Kasumi-1 (cell line): ENCODE measurements at places on chromosomes 1 and 21.

- no peak for DNase-seq
Observed at GRCh38 chr1:54391450-54392209, 14.6 kb downstream of the SSBP3 start.

GRCh38 chr1:201578008-201578888 is 39.3 kb downstream of the NAV1 start:
- DNase-seq, result no peak

GRCh38 chr1:180031664-180032063 is 77.1 kb downstream of the CEP350 start:
- no peak for DNase-seq

DNA sequence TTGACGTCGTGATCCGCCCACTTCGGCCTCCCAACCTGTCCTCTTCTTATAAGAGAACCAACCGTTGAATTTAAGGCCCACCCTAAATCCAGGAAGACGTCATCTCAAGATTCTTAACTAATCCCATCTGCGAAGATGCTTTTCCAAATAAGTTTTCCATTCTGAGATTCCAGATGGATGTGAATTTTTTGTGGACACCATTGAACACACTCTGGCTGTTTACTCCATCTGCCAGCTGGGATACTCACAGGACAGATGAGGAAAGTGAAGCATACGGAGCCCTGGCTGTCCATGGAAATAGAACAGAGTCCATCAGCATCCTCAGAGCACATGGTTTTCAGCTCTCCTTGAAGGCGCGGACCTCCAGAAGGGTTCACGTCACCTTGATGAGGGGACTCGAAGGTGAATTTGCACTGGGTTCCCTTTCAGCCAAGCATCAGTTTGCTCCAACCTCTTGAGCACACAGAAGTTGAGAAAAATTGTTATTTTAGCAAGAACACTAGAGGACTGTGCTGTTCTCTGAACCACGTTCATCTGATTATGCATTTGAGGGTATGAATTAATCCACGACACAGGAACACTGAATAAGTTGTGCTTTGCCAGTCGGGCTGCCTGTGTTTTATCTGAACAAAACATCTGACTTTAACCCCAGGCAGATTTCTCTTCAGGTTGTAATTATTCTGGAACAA is 68.6 kb downstream of the KAZN start:
- DNase-seq, result no peak

- peak; percentile 14 for DNase-seq
Observed at GRCh38 chr1:9004031-9004699, 22.1 kb downstream of the SLC2A7 start.

- no peak for DNase-seq
Observed at GRCh38 chr1:104387716-104388508, 638.2 kb downstream of the AMY1C start.

- DNase-seq, result no peak
Observed at GRCh38 chr1:15391366-15391765, 18.3 kb upstream of the EFHD2 start.

DNA sequence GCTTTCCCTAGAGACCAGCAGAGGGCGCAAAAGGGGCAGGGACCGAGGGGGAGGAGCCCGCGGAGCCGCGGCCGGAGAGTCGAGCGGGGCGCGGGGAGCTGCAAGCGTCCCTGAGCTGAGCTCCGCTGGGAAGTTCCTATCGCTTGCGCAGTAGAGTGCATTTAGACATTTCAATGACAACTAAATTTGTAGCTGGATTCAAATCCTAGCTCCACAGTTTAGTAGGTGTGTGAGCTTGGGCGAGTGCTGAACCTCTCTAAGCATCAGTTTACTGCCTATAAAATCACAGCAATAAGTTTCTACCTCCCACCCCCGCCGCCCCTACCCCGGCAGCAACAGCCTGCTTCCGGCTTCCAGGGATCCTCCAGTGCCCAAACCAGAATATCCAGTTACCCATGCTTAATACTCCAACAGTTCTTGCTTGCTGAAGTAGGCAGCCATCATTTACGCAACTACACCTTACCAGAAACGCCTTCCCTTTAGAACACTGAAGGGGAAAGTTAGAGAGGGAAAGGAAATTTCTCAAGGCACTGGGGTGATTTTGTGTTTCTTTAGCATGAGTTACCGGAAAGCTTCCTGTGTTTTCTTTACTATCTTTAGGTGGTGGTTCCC is 9.1 kb downstream of the TLR5 start:
- peak; percentile 75 for DNase-seq

- no peak for DNase-seq
Observed at GRCh38 chr1:15225461-15225860, 21.6 kb upstream of the FHAD1 start.

DNA sequence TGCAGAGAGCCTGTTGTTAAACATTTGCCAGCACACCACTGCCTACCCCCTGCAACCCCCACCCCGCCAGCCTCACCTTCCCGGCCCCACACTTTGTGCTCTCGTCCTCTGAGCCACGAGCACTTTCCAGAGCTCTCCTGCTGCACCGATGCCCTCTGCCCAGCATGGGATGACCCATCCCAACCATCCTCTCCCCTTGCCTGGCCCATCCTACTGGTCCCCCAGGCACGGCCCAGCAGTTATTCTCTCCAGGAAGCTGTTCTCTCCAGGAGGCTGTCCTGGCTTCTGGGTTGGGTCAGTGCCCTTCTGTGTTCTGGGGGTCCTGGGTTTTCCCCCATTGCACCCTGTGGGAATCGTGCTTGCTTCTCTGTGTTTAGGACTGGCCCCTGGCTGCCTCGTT is 60.1 kb upstream of the ABCG1 start:
- no peak for DNase-seq

DNA sequence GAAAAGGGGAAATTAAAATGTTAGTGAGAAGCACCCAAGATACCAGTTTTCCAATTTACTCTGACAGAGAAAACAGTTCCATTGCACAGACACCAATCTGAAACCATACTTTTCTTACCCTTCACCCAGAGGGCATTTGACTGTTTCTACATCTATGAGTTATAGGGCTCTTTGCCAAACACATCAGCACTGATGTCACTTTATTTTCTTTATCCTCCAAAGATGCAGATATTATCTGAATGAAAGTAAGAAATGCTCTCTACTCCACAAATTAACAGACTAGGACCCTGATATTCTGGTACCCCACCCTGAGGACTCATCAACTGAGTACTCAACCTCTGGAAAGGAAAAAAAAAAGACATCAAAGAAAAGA is 24.2 kb upstream of the PEX19 start:
- no peak for DNase-seq

GRCh38 chr1:111716333-111716732 is 22.9 kb downstream of the INKA2 start:
- no peak for DNase-seq

DNA sequence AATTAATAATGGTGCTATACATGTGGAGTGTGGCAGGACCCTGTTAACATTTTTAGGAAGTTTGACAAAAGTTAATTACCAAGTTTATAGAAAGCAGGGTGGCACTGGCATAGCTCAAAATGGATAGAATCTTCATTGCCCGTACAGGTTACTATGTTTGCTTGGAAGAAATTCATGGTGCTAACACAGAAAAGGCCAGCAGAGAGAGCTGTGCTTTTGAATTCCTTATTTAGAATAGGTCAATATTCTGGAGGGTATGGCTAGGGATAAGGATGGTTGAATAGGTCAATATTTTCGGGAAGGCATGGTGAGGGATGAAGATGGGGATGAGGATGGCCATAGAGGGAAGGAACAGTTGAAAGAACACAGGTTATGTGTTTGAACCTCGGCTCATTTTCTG is 345.1 kb downstream of the LMO4 start:
- no peak for DNase-seq

GRCh38 chr1:112788561-112788960 is 73.4 kb upstream of the PPM1J start:
- DNase-seq, result no peak

GRCh38 chr1:81220614-81221071 is 580.1 kb upstream of the ADGRL2 start:
- DNase-seq, result no peak

- no peak for DNase-seq
Observed at GRCh38 chr1:187047298-187047697, 218.5 kb downstream of the PLA2G4A start.
